Activated T-cell treated with anti-CD3 and anti-CD28 coated beads, Interleukin-2, amount 50 U/mL, for 1 hour (primary cell): ENCODE measurements at places on chromosomes 13 and 19.

DNA sequence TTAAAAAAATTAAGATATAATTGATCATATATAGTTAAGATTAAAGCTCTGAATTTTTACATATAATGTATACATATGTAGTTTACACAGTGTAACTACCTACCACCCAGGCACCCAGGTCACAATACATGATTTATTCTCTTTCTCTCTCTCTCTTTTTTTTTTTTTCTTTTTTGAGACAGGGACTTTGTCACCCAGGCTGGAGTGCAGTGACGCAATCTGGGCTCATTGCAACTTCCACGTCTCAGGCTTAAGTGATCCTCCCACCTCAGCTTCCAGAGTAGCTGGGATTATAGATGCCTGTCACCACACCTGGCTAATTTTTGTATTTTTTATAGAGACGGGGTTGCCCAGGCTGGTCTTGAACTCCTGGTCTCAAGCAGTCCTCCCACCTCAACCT lies 18.8 kb upstream of the CLASRP start:
- DNase-seq, result no peak

- DNase-seq, result no peak
Measured at GRCh38 chr13:20019043-20019442, 60.5 kb downstream of the ZMYM2 start.

DNA sequence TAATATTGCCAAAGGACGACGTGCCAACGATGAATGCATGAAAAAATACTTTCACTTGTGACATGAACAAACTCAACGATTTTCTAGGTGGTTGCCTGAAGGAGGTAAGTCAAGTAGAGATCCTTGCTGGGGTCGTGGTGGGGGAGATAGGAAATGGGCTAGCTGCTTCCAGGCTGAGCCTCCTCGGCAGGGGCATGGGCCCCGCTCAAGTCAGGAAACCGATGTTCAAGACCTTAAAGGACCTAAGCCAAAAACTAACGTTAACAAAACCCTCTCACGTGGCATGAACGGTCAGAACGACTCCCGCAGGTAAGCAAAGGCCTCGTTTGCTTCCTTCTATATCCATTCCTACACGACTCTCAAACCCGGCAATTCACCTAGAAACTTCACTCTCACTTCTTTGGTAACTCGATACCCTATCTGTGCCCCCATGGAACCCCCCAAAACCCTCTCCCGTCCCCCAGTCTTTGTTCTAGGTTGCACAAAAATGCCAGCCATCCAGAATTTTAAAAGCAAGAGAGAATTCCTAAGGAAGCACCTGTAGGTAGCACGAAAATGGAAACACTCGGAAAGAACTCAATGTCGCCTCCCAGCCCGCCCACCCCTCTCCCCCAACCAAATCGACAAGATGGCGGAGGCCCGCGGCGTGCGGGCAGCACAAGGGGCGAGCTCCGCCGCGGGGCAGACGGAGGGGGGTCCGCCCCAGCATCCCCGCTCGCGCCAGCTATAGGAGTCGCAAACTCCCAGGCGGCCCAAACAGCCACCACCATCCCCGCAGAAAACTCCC lies 13.6 kb downstream of the ACP4 start:
- DNase-seq, result no peak

- no peak for DNase-seq
Measured at GRCh38 chr19:10227026-10227971, 3.8 kb downstream of the S1PR2 start.

GRCh38 chr19:1279782-1280341 lies 4.5 kb downstream of the FAM174C start:
- DNase-seq, result peak; percentile 82

GRCh38 chr13:106372199-106373155 lies 163.0 kb downstream of the EFNB2 start:
- DNase-seq, result no peak

GRCh38 chr19:29587518-29587986 lies 18.5 kb upstream of the POP4 start:
- DNase-seq, result peak; percentile 27

DNA sequence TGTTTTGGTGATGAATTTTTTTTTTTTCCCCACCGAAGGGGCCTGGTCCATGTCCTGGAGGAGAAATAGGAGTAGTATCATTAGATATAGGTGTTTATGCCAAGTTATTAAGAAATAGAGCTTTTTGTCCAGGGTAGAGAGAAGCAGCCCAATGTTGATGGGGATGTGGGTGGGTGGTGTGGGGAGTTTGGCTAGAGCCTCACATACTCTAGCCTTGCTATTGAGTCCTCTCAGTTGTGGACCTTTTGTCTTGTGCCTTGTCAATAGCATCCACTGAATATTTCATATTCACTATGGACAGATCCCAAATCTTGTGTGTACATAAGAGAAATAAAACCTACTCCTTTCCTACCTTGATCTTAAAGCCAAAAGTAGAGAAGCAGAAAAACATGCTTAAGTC lies 134.0 kb downstream of the LMO7 start:
- DNase-seq, result no peak

DNA sequence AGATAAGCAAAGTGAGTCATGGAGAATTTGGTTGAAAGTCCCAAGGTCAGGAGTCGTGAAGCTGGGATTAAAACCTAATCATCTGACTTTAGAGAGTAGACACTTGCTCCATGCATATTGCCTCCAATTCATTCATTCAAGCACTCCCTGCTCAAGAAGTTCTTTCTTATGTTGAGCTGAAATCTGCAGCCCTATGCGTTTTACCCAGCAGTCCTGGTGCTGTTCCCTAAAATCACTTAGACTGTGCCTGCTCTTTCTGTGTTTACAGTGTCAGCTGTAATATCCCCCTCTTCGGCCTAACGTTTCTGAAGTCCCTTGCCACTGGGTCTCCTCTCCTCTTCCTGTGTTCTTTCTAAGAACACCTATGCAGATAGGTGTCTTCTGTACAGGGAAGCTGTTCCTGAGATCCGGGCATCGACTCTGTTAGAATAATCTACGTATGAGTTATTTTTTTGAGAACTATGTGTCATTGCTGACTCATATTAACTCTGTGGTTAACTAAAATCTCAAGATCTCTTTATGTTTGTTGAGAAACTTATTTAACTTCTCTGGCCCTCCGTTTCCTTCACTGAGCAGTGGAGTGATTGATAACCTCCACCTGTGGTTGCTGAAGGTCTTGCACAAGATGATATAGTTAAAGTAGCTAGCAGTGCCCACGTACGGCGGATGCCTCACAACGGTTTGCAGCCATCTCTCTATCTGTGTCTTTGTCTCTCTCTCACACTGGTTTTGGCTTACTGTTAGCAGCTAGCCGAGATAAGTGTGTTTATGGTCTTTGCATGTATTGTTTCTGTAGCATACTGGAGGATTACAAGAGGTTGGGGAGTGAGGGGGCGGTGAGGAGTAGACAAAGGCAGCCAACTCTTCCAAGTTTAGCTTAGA lies 4.7 kb downstream of the ALOX5AP start:
- DNase-seq, result peak; percentile 59

GRCh38 chr13:50033725-50034124 lies 18.5 kb downstream of the KCNRG start:
- DNase-seq, result no peak

DNA sequence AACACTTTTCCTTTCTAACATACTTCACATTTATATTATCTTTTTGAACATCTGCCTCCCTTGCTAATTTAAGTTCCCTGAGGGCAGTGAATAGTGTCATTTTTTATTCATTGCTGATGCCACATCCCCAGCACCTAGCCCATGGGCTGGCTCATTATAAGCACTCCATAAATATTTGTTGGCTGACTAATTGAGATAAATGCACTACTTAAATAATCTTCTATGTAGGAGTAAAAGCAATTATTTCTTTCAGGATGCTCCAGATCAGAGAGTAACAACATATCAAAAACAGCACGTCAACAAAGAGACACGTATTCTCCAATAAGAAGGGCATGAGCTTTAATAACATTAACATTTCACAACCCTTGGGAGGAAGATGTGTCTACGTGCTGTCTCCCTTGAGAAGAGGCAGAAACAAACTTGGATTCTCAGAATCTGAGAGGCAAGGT lies 228.2 kb downstream of the LHFPL6 start:
- no peak for DNase-seq
